ELF-1 (cell line): ENCODE measurements at places on chromosomes 2 and 18.

DNA sequence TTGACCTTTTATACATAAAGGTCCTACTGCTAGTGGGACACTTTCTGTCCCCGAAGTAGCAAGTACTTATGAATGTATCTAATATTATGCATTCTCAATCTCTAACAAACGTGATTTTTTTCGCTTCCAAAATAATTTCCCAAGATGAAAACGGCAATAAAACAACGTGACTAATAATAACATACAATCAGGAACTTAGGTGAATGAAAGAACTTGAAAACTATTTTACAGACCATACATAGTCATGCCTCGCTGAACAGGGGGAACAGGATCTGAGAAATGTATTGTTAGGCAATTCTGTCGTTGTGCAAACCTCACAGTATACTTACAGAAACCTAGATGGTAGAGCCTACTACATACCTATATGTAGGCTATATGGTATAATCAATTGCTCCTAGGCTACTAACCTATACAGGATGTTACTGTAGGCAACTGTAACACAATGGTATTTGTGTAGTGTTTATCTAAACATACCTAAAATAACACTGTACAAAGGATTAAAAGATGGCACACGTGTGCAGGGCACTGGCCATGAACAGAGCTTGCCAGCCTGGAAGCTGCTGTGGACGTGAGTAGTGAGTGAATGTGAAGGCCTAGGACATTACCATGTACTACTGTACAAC lies 2.5 kb downstream of the RTN4 start:
- no peak for DNase-seq

GRCh38 chr2:179268277-179268925 lies 3.8 kb upstream of the SESTD1 start:
- peak; percentile 88 for DNase-seq

GRCh38 chr18:70907673-70908072 lies 618.8 kb downstream of the SOCS6 start:
- no peak for DNase-seq

DNA sequence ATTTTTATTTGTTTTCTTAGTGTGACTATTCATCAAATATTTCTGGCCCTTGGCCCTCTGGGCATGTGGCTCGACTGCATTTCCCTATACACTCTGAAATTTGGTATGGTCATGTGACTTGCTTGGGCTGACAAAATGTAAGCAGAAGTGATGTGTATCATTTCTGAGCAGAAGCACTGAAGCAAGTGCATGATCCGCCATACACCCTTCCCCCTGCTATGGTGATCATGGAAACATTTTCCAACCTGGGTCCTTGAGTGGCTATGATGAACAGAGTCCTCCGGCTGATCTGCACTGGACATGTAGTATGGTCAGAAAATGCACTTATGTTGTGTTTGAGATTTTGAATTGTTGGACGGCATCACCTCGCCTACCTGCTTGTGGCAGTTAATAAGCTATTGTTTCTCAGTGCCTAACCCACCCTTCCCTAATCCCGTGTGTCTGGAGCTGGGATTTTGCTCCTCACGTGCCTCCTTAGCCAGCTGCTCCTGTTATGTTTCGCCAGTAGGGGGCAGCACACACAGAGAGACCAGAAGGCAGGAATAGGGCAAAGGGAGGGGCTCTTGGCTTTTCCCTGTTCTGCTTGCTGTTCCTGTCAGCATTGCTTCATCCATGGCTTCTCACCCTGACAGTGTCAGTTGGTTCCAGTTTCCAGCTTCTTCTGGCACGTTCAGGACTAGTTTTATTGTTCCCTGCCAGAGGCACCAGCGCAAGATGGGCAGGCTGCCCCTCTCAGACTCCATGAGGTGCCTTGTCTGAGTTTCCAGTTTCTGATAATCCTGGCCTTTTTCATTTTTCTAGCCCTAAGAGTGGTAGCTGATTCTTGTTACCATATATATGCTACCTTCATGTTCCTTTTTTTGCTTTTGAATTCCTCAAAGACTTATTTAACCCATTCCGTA lies 207.4 kb downstream of the ARL6IP6 start:
- DNase-seq = peak; percentile 91

DNA sequence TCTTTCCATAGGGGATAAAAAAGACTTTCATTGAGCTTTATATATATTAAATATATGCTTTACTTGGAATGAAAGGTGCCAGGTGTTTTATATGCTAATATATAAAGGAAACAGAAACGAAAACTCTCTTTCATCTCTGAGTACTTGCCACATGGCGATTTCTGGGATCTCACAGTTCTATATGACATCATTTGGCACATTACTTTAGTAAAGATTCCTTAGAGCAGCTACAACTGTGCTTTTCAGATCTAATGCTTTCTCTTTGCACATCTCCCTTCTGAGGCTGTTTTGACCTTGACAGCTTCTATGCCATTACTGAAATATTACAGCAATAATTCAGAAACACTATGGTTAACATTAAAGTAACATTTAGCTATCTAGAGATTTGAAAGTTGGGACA lies 1082.9 kb upstream of the CDH2 start:
- no peak for DNase-seq

DNA sequence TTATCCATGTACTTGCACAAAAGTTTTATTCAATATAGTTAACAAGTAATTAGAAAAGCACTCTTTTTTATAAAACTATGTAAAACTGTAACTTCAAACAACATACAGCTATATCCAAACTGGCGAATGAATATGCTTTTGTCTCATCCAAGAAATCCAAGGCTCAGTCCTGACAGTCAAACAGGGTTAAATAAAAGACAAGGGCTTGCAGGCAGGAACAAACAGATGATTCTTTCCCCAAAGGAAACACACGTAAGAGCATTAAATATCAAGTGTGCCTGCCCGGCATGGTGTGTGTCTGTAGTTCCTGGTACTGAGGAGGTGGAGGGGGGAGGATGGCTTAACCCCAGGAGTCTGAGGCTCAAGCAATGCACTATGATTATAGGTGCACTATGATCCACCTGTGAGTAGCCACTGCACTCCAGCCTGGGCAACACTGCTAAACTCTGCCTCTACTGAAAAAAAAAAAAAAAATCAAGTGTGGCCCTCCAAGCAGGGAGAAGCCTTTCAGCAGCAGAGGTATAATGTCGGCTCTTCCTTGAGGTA lies 171.3 kb downstream of the DLGAP1 start:
- no peak for DNase-seq

DNA sequence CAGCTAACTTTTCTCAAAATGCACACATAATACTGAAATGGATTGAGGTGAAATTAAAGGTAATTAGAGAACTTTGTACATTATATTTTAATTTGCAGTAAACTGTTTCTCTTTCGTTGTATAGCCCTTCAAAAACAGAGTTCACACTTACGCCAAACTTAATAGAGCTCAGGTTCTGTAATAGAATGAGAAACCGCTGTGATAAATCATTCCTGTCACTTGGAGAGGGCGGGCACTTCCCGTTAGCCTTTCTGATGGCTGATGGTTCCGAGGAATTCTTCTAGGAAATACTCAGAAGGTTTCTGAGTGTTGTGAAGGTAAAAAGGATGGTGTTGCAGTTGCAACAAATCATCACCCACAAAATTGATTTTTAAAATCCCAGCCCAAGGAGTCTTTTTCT lies 155.8 kb upstream of the ALKAL2 start:
- DNase-seq = no peak

- DNase-seq = no peak
Observed at GRCh38 chr2:62055724-62056336, 140.1 kb upstream of the B3GNT2 start.

DNA sequence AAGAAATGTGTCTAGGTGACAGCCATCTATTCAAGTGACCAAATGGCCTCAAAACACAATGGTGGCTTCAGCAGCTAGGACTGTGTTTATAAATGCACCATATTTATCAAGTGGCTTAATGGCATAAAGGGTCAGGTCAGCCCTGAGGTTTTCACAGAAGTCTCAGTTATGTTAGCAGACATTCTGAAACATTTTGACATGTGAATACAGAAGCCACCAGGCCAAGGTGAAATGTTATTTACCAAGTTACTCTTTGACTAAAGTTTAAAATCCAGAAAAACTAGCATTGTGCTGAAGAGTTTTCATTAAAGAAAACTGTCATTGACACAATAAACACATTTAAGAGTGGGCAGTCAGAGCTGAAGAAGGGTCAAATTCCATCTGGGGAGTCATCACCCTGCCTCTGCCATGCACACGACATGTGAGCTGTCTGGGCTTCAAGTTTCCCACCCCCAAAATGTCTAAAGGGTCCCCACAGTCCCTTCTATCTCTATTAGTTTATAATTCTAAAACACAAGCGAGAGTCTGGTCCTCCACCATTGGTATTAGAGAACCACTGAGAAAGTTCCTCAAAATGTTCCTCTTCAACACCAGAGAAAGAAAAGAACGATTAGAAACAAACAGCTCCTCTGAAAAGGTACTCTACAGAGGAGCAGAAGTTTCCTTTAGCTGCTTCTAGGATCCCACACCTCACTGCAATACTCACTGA lies 77.5 kb upstream of the FZD5 start:
- DNase-seq = no peak

DNA sequence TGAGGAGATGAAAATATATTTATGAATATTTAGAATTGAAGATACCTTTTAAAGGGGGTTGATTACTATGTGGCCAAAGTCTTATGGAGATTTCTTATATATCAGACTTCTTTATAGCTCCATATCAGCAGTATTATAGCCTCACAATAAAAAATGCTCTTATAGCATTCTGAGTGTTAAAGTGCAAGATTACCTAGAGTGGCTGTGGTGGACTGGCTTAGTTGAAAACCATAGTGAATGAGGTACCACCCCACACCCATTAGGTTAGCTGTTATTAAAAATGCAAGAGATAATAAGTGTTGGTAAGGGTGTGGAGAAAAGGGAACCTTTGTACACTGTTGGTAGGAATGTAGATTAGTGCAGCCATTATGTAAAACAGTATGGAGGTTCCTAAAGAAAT lies 39.7 kb downstream of the NCOA1 start:
- DNase-seq = no peak

DNA sequence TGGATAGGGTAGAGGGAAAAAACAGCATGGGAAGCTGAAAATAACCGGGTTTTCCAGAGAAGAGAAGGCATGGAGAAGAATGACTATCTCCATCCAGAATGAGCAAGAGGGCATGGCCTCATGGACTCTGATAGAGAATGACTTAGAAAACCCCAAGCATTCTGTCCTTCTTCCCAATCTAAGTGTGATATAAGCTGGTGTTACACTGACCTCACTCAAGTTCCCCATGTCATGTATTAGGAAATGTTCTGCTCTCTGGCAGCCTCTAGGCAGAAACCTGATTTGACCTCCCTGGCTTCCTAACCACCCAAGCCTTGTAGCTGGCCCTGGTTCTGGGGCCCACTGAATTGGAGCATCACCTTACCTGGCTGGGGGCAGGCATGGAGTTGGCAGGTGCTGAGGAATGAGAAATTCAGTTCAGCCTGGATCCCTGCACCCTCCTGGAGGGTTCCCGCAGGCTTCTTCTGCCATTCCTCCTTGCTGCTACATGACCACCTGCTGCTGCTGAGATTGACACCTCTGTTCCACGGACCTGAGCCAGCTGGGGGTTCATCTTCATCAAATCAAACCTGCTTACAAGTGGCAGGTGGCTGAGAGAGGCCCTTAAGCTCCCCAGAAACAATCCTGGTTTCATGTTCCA lies 5.2 kb upstream of the SIGLEC15 start:
- no peak for DNase-seq

- DNase-seq = peak; percentile 1
Observed at GRCh38 chr18:66838340-66838987, 234.6 kb upstream of the CDH19 start.

- DNase-seq = no peak
Observed at GRCh38 chr2:201148434-201148990, 32.5 kb downstream of the CFLAR start.

DNA sequence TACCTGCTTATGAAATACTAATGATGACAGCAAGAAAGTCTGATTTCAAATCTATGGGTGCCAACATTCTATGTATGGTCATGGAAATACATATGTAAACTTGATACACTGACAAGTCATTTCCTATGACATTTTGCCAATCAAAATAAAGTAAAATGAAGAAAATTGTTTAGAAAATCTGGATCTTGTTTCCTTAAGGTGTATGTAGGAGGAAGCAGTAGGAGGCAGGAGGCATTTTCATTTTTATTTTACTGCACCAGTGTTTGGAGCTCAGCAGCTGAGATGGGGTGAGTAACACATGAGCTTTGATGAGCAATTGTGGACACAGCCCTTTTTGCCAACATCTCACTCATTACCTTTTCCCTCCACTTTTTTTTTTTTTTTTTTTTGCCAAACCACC lies 167.0 kb downstream of the AFF3 start:
- DNase-seq = no peak

- DNase-seq = no peak
Observed at GRCh38 chr18:45328811-45329210, 286.5 kb upstream of the SLC14A2 start.

DNA sequence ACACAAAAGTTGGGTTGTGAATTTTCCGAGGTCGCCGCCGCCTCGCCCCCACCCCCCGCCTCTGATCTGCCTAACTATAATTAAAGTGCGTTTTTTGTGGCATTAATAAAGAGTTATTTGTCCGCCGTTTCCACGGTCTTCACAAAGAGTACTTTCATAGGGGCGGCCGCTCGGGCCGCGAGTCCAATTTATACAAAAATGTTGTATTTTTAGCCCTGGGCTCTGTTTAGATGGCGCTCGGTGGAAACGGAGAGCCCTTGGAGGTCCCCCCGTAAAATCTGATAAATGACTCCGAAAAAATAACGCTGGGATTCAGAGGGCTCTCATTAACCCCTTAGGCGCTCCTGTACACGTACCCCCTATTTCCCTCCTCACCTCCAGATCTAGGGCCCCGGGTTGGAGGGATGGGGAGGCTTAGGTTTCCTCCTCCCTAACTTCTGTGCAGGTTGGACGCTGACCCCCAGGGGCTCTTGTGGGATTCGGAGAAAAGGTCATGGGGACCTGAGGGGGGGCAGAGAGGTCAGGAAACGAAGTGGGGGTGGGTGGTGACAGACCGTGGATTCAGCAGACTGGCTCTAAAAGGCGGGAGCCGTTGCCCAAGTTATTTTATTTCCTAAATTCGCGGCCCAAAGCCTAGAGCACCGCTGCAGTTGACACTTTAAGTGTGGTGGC lies 1.9 kb downstream of the CYP26B1 start:
- DNase-seq = no peak

DNA sequence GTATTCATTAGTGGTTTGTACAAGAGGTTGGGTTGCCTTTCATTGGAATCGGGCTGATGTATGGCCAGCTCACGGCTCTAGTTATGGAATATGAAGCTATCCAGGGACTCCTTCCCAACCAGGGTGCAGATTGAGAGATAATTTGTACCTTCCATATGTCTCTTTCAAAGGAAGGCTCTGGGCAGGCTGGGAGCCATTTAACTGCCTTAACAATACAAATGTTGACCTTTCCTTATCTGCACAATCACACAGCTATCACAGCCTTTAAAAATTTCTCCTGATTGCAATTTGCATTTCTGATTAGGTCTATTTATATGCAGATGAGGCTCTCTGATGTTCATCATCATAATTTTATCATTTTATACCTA lies 58.7 kb downstream of the MYO3B start:
- no peak for DNase-seq
